ENCODE measurements at places on chromosomes 4 and X.

GRCh38 chrX:115650916-115651315 is 89.9 kb downstream of the PLS3 start:
- no peak for DNase-seq

DNA sequence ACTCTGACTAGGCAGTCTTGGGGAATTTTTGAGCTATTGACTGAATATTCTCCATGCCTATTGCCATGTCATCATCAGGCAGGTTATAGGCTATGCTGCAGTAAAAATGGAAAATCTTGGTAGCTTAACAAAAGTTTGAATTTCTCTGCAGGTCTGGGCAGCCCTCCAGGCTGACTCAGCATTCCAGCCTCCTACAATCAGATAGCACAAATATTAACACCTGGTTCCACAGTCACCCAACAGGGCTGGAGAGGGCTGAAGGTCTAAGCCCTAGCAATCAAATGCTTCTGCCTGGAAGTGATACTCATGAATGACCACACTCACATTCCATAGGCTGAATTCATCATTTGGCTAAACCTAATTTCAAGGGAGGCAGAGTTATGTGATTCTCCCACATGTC is 9.6 kb upstream of the PPP3CA start:
- DNase-seq: no peak

- no peak for DNase-seq
Measured at GRCh38 chr4:38615847-38616246, 48.2 kb upstream of the KLF3 start.

GRCh38 chr4:71253545-71253944 is 85.3 kb upstream of the SLC4A4 start:
- DNase-seq: no peak

DNA sequence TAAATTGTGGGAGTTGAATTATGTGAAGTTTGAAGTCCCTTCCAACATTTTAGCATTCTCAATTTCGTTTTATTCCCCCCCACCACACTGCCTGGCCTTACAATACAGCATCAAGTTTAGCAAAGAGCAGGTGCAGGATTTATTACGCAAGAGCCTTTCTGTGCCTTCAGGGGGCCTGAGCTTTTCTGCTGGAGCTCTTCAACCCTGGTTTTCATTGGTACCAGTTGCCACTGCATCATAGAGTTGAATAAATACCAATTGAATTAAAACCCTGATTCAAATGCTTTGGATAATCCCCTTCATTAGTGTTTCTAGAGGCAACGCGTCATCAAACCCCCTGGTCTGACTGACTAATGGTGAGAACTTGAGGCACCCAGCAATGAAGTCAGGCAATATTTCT is 43.6 kb upstream of the KIT start:
- DNase-seq: no peak

DNA sequence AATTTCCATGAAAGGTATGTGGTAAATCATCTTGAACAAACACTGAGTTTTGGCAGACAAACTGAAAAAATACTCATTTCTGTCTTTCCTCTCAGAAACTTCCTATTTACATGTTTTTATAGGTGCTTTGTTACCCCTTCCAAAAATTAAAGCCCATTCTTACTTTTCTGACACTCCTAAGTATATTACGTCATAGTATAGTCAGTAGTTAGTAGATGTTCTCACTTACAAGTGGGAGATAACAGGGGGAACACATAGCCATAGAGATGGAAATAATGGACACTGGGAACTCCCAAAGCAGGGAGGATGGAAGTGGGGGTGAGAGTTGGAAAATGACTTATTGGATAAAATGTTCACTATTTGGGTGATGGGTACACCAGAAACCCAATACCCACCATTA is 28.8 kb downstream of the TXK start:
- DNase-seq: no peak

GRCh38 chrX:14546190-14546589 is 16.9 kb downstream of the GLRA2 start:
- DNase-seq: no peak

- DNase-seq: no peak
Measured at GRCh38 chr4:8581094-8581861, 1.1 kb downstream of the GPR78 start.

GRCh38 chrX:140701480-140701879 is 8.1 kb upstream of the LINC00632 start:
- no peak for DNase-seq

DNA sequence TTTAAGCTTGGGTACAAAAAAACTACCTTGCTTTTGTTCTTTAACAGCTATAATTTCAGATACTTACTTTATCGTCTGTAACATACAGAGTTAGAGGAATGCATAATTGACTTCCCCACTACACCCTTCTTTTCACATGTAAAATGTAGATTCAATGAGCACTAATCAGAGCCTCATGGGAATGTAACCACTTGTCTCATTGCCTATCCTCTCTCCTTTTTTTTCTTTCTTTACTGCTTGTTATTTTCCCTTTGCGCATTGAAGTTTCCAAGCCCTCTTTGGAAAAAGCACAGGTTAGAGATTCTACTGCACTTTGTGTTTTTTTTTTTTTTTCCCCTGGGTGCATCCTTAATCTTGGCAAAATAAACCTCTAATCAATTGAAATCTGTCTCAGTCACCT is 965.1 kb upstream of the PABPC4L start:
- no peak for DNase-seq

DNA sequence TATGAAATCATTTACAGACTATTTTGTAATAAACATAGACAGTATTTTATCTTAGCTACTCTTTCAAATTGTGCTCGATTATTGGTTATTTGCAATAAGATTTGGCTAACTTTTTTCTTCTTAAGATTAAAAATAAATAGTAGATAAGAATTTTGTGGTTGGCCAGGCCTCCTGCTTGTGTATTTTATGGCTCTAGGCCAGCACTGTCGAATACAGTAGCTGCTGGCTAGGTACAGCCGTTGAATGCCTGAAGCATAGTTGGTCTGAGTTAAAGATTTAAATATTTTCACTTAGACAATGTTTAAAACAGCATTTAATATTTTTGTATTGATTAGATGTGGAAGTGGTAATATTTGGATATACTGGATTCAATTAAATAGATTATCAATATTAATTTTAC is 481.0 kb downstream of the SPRY1 start:
- DNase-seq: no peak

Data from stimulated activated CD8-positive, alpha-beta memory T cell treated with anti-CD3 and anti-CD28 coated beads, Interleukin-7, amount 100 ng/mL, for 1 hour (primary cell).